AG20443 (cell line): ENCODE measurements at places on chromosomes 4 and X.

GRCh38 chrX:41705680-41706374, 17.1 kb downstream of the GPR34 start:
- DNase-seq = no peak

DNA sequence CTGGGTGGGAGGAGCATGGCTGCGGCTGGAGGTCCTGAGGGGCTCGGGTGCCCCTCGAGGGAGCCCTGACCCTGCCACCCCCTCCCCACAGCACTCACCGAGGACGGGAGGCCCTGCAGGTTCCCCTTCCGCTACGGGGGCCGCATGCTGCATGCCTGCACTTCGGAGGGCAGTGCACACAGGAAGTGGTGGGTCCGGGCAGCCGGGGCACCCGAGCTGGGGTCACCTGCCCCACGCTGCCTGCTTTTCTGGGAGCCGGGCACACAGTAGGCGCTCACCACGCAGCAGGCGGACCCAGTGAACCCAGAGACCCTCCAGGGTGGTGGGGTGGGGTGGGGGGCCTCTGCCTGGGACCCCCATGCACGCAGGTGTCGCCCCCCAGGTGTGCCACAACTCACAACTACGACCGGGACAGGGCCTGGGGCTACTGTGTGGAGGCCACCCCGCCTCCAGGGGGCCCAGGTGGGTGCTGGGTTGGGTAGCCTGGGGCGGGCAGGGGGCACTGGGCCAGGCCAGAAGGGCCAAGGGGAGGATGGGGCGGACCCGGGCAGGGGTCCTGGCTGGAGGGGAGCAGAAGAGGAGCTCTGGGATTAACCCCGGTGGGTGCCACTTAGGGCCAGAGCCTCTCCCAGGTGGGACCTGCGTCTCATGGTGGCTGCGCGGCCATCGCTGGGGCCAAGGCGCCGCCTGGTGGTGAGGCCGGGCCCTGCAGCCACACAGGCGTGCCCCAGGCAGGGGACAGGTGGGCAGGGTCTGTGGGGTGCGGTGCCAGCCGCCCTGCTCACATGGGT, 1.4 kb downstream of the HGFAC start:
- DNase-seq = peak; percentile 89

DNA sequence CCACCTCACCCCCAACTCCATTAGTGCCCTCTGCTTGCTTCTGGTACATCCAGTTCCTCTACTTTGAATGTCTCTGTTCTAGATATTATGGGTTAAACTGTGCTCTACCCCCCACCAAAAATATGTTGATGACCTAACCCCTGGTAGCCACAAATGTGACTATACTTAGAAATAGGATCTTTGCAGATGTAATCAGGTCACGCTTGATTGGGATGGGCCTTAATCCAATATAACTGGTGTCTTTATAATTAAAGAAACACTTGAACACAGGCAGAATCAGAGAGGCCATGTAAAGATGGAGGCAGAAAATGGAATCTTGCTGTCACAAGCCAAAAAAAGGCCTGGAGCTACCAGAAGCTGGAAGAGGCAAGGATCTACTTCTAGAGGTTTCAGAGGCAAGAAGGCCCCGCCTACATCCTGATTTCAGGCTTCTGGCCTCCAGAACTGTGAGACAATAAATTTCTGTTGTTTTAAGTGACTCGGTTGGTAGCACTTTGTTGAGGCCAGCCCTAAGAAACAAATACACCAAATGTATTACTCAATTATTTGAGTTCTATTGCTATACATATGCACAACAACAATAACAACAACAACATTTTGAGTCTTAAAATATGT, 220.0 kb downstream of the PPP3CA start:
- DNase-seq = no peak

GRCh38 chr4:102563000-102563399, 61.8 kb downstream of the NFKB1 start:
- DNase-seq = peak; percentile 33

DNA sequence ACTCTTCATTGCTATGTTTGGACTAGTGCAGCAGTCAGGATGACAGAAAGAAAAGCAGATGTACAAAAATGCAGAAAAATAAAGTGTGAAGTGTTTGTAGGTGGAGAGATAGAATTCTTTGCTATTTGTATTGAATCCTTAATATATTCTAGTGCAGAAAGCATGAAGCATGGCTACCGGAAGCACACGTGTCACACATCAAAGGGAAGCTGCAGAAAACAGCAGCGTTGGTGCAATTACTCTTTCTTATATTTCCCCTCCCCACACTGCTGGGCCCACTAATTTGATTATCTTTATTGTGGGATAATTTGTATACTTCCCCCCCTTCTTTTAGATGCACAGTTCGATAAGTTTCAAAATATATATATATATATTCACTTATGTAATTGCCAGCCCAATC, 35.9 kb upstream of the TAPT1 start:
- DNase-seq = no peak

GRCh38 chr4:176789955-176790354, 2.8 kb downstream of the VEGFC start:
- peak; percentile 62 for DNase-seq

DNA sequence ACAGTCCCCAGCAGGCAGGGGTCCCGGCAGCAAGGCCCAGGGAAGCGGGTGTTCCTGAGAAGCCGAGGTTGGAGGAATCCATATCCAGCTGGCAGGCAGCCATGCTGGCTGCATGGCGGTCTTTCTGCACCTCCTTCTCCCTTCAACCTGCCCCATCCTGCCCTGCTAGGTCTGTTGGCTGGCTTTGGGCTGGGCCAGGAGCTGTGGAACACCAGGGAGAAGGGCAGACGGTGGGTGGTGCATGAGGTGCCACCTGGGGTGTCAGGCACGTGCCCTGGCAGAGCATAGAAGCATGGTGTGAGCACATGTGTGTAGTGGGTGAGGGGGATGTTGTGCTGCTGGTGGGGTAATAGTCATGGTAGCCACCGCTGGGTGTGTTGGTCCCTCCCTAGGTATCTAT, 150.1 kb downstream of the PJA1 start:
- DNase-seq = no peak

GRCh38 chr4:71270901-71271300, 67.9 kb upstream of the SLC4A4 start:
- no peak for DNase-seq

DNA sequence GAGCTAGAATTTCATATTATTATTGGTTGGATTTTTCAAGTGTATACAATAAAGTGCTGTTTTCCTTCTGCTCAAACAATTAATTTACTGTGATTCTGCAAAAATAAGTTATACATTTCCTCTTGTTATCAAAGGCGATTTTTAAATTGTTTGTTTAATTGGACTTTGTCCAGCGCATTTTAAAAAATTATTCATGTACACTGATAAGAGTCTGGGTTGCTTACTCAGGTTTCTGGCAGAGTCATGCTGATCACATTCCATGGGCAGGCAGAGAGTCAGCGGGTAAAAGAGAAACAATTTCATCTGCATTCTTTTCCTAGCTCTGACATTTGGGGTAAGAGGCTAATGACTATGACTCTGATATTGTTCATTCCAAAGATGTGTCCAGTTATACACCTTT, 8.9 kb downstream of the FAT4 start:
- peak; percentile 57 for DNase-seq

GRCh38 chr4:105911426-105911825, 16.2 kb downstream of the NPNT start:
- DNase-seq = no peak

DNA sequence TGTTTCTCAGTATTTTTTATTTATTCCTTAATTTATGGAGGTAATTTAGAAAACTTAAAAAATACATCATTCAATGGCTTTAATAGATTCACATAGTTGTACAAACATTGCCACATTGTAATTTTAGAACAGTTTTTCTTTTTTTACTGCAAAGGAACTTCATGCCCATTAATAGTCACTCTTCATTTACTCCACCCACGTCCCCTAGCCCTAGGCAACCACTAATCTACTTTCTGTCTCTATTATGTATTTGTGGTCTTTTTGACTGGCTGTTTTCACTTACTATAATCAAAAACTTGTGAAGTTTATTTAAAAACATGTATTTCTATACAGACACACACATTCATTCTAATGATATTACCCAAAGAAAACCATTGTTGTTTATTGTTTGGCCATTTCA, 664.8 kb downstream of the GRID2 start:
- DNase-seq = no peak

DNA sequence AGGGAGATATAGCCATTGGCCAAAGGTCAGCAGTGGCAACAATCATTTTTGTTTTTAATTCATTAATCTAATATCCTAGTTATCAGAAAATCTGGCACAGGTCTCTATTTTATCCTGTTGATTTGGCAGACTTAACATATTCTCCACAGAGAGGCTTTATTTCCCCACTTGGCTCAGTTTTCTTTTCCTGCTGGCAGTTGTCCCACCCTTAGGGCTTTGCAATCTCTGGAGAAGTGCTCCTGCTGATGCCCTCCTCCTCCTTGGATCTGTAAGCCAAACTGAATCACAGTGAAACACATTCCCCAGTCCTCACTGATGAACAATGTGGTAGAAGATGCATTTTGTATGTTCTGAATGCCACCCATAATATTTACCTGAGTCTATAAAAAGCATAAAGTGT, 889.7 kb downstream of the PDHA2 start:
- DNase-seq = no peak
